AG09319 (cell line): ENCODE measurements at places on chromosomes 12 and 14.

- peak; percentile 34 for DNase-seq
Observed at GRCh38 chr14:58166005-58166983, 14.3 kb upstream of the ARMH4 start.

GRCh38 chr14:73368616-73369015 lies 89.7 kb downstream of the NUMB start:
- DNase-seq, result no peak

DNA sequence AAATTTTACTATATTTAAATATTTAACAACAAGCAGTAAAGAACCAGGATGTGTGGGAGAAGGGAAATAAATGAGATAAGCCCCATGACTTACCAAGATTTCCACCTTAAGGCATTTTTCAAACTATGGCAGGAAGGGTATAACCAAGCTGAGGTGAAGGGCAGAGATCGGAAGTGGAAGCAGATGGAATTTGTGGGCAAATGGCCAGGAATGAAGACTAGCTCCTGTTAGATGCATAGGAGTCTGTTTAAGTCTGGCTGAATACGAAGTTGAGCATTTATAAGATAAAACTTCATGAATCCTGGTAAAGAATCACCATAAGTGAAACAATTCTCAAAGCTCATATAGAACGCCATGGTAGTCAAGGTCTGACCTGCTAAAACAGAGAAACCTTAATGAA lies 163.5 kb downstream of the DIO2 start:
- no peak for DNase-seq

GRCh38 chr12:43208627-43209026 lies 343.4 kb downstream of the ADAMTS20 start:
- DNase-seq, result peak; percentile 61

DNA sequence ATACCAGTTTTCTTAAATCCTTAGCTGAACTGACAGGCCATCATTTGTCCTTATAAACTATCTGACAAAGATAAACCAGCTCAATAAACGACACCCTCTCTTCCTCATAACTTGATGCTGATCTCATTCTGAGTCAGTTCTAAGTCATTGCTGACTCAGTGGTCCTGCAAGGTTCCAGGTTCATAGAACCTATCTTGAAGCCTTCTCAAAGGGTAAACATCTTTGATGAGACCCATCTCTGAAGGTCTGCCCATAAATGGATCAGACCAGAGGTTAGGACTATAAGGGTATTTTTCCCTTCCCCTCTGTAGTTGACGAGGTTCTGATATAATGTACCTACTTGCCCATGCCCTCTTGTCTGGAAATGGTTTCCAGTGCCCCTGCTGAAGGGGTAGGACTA lies 11.9 kb downstream of the NAA25 start:
- no peak for DNase-seq

DNA sequence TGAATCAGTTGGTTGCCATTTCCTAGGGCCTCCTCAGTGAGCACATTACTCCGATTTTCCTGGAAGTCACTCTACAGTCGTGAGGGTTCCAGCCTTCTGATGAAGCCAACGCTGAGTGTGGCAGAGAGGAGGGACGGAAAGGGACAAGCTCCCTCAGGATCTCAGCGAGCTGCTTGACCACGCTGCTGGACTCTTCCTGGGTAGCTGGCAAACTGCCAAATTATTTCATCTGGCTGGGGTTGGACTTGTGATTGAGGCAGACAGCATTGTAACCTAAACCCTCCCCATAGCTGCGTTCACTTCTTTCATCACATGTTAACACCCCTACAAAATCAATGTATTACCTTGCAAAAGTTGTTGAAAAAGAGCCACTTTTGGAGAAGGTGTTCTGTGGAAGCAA lies 69.6 kb upstream of the CHST11 start:
- DNase-seq, result no peak

GRCh38 chr12:69623970-69624369 lies 13.3 kb upstream of the LRRC10 start:
- DNase-seq, result no peak

DNA sequence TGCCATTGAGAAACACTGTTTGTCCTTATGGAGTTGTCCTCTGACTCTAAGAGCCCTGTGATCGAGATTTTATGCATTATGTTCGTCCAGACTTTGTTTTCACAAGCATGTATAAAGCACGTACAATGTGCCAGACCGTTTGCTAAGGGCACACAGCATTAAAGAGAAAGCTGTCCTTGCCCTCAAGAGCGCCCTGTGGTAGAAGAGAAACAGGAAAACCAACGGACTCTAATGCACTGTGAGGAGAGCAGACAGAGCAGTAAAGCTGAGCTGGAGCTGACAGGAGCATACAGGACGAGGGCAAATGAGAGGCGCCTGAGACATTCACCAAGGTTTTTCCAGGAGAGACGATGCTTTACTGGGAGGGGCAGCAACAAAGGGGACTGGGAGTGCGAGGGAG lies 66.2 kb upstream of the OVCH1 start:
- DNase-seq, result no peak

GRCh38 chr12:114152890-114153289 lies 186.8 kb upstream of the RBM19 start:
- DNase-seq, result no peak

DNA sequence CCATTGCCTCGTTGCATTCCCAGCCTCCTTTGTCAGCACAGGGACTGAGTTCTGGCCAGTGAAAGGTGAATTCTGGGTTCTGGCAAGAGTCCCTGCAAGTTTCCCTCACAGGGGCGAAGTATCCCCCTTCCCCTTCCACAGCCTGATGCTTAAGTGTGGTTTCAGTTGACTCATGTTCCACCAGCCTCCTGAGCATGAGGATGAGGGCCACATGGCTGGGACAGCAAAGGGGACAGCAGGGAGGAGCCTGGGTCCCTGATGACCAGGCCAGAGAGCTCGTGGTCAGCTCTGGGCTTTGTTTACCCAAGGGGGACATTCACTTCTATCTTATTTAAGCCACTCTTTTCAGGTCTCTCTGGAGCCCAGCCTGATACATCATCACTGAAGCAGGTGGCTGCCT lies 36.5 kb downstream of the CACNA2D4 start:
- DNase-seq, result no peak

- DNase-seq, result no peak
Observed at GRCh38 chr12:32917094-32917611, 20.6 kb upstream of the PKP2 start.

DNA sequence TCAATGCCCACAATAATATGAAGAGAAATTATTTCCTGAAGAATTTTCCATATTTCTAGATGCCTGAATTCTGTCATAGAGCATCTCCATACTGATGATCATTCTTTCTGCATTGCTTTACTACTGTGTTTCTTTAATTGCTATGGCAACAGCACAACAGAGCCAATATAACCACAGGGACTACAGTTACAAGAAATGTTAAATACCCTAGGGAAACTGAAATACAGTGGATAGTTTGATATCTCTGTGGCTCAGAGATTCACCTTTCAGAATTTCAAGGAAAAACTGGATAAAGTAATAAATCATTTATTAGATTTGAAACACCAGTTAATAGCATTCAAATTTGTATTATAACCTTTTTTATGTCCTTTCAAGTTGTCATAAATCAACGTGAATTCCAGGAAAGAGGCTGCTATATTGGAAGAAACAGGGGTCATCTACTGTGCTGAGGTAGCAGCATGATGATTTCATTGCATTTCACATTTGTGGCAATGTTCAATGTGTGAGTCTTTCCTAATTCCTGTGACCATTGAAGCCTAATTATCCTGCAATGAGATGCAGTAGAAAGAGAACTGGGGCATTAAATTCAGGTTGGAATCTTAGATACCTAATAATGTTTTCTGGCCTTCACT lies 267.1 kb downstream of the LRFN5 start:
- DNase-seq, result no peak

GRCh38 chr14:32007755-32008362 lies 69.2 kb upstream of the ARHGAP5 start:
- DNase-seq, result no peak

- no peak for DNase-seq
Observed at GRCh38 chr12:62698701-62699101, 232.1 kb downstream of the MON2 start.

DNA sequence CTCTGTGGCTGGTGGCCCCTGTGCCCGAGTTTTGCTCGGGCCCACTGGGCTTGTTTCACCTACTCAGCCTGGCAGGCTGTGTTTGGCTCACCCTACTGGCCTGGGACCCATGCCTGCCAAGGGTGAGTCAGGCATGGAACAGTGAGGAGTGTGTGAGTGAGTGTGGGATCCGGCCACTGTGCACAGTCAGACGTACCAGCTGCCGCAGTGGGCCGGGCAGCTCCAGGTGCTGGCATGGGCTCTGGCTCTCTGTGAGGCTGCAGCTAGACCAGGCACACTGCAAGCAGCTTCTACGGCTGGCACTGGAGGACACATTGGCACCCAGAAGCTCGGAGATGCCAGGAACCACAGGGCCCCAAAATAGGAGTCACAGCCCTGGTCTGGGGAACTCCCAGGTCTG lies 40.6 kb downstream of the HSD17B6 start:
- no peak for DNase-seq

DNA sequence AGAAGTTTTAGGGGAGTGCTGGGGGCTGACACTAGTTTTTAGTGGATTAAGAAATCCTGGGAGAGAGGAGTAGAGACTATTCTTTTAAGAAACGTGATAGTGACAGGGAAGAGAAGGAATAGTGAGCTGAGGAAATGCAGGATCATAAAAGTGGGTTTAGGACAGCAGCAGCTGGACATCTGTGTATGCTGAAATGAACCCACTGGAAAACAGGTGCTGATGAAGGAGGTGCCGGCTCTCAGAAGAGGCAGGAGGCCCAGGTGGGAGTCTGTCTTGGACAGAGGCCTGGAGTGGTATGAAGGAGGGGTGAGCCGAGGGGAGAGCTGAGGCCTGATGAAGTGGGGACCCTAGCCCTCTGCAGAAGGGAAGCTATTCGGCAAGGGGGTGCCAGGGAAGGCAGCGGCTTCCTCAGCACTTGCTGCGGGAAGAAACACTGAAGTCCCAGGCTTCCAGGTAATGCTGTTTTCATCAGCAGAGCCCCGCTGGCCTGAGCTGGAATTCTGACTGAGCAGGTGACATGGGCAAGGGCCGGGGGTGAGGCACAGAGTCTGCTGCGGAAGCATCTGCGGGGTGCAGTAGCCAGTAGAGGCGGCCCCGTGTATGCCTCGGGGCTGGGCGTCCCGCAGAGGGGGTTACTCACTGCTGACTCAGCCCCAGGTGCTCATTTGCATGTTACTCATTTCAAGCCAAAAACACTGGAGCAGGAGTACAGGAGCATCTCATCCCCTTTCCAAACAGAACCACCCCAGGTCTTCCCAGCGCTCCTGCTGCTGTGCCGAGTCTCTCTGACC lies 89.7 kb downstream of the TMCC3 start:
- no peak for DNase-seq

DNA sequence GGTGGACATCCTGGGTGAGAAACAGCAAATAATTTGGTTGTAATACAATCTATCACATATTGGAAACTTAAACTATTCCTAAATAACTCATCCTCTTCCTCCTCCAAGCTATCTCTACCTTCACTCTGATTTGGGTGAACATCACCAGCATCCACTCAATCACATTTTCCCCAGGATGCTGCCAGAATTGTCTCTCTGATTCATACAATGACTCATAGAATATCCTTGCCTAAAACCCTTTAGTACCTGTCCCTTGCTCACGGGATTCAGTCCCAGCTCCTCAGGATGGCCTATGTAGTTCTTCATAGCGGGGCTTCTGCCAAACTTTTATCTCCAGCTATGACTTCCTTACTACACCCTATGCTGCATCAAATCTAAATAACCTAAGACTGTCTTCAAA lies 146.8 kb downstream of the EMP1 start:
- DNase-seq, result no peak

- no peak for DNase-seq
Observed at GRCh38 chr12:62886796-62887195, 48.2 kb downstream of the PPM1H start.

DNA sequence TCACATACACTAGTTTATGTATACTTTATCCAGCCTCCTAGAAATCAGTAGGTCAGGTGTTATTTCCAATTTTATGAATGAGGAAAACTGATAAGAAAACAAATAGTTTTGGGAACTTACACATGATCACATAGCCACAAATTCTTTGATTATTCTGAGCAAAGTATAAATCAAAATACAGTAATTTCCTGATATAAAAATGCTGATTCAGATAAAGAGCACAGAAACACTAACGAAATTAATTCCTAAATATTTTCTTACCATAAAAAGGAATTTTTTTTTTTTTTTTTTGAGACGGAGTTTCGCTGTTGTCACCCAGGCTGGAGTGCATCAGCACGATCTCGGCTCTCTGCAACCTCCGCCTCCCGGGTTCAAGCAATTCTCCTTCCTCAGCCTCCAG lies 275.4 kb downstream of the SOX5 start:
- no peak for DNase-seq

DNA sequence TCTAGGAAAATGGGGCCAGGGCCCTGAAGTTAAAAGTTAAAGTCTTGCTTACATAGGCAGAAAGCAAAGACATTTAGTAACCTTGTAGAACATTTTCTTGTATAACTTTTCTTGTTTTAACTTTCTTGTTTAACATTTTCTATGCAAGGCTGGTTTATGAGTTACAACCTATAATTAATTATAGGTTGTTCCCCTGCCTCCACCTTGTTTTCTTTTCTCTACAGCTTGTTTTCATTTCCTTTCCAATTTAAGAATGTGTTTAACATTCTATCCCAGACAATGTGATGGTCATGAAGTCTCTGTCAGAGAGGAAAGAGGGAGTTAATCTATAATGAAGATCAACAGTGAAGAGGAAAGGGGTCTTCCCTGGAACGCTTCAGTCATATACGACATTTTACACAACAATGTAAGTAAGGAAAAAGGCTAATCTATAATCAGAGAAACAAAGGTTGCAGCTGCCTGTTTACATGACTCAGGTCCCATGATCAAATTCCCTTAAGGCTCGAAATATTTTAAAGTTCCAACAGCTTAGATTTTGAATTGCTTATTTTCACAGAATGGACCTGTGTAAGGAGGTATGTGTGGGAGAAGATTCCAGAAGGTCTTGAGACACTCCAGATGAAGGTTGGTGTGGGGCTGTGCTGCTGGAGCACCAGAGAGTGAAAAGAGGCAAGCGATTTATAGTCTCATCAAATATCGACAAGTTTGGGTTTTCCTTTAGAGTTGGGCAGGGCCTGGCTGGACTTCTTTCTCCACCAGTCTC lies 34.2 kb upstream of the TCL1B start:
- DNase-seq, result no peak

- no peak for DNase-seq
Observed at GRCh38 chr14:88791629-88792472, 902 bp downstream of the EML5 start.

DNA sequence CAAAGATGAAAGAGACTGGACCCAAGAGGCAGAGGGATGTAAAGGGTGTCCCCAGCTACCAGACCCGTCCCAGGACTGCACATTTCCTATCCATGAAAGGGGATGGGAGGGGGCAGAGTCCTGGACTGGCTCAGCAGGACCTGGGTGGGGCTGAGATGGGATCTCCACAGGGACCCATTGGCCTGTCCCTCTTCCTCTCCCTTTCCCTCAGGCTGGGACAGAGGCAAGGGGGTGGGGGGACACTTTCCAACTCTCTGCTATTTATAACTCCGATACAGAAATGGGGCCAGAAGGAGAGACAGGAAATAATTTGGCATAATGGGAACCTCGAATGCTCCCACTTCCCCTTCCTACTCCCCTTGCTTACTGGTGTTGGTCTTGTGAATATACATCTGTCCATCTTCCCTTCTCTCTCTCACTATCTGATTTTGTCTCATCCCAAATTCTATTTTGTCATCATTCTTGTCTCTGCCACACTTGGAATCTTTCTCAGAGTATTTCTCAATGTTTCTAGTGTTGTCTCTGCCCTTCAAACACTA lies 1.1 kb upstream of the ITGA7 start:
- no peak for DNase-seq
